NCI-H446 (cell line): ENCODE measurements at places on chromosomes 4 and X.
A peak's percentile ranks its signal among the peaks of the same experiment; 100 is the strongest.

DNA sequence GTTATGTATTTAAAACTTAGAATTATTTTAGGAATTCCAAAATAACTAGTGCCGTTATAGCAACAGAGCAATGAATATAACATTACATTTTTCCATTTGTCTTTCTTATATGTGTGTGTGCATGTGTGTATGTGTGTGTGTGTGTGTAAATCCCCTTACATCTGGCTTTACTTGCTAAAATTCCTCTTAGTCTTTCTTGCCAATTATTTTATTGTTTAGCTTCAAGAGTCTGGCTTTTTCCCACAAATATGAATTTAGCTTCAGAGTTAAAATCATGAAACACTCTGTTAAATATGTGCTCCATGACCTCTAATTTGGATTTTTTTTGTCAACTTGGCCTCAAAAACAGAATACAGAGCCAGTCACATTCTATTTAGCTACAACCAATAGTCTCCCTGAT, 18.9 kb downstream of the FGF13 start:
- DNase-seq: no peak

DNA sequence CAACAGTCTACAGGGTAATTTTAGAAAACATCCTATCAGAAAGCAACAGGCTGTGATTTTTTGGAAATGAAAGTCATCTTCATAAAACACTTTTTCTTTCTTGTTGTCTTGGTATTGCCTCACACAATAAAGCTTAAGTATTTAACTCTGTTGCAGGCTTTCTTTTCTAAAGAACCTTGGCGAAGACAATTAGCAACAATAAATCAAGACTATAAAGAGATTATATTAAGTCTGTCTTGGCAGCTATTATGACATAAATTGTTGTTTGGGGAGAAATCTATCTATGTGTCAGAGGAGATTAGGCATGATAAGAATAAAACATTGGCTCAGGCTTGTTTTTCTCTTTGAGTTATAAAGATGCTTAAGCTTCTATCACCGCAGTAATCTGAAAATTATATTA, 1774.8 kb downstream of the ARAP2 start:
- no peak for DNase-seq

DNA sequence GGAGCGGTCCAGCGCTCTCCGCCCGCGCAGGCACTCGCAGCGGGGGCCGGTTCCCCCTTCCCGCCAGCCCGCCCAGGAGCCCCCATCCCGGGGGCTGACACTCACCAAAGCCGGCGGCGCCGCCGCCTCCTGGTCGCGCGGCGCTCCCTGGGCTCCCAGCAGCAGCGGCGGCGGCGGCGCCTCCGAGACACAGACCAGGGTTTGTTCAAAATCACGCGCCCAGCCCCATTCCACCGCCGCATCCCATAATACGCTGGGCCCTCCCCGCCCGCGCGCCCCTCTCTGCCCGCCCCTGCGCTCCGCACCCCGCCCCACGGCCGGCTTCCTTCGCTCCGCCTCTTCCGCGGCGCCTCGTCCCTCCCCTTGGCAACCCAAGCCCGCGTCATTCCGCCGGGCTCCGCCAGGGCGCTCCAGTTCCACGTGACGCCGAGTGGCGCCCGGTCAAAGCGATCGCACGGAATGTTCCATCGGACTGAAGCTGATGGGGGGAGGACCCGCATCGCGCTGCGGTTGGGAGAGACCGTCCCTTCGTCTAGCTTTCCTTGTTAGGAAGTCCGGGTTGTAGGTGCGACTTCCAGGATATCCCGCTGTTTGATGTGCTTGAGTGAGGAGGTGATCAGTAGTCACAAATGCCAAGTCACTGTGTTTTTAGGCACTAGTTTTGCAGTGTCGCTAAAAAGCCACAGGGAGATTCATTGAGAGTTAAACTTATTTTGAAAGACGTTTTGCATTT, 2.2 kb upstream of the LIN54 start:
- peak; percentile 96 for DNase-seq

DNA sequence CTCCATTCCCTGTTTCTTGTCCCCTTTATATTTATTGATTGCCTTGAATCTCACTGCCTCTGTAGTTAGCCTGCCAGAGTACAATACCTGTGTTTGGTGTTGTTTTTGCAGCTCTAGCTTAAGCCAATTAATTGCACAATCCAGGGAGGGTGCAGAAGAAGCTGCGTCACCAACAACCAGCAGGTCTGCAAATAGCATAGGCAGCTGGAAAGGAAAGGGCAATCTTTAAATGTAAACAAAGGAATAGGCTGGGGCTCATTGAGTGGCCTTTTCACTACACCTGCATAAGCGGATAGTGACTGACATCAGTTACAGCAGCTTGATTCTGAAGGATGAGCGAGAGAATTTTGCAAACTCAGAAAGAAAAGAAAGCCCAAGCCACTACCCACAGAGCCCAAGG, 106.8 kb upstream of the RAI2 start:
- DNase-seq: no peak

DNA sequence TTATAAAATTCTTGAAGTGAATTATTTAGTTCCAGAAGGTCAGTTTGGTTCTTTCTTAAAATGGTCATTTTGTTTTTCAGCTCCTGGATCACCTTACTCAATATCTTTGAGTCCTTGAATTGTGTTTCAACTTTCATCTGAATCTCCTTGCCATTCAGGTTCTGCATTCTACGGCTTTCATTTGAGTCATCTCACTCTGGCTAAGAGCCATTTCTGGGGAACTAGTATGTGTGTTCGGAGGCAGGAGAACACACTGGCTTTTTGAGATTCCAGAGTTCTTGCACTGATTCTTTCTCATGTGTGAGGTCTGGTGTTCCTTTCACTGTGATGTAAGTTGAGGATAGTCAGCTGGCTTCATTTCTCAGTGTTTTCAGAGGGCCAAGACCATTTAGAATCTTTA, 708.4 kb upstream of the FRG1 start:
- no peak for DNase-seq

- DNase-seq: no peak
These were observed 13.4 kb downstream of the TBC1D9 start for GRCh38 chr4:140742838-140743193.

DNA sequence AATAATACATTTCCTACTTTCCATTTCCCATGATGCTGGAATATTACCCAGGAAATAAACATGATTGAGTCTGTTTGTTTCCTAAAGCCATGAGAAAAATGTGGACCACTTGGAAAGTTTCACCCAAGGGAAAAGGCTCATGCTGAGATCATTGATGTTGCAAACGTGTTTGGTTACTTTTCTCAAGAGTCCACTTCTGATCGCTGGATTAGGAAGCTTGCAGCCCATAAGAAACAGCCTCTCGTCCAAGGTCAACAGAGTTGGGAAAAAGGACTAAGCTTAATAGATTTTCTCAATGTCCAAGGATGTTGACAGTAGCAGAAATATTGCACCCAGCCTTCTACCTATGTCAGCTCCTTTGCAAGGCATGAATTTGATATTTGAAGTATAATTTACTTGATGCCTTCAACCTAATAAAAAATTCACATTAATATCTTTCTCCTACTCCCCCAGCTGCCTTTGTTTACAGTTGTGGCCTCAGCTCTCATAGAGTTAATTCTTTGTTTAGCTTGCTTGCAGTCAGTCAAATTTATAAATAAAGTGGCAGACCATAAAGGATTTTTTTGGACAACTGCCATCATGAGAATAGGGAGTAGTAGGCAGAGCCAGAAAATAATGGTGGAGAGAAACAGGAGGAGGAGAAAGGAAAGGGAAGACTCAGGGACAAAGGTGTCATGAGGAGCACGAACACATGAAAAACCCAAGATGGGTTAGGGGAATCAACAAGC, 65.6 kb upstream of the BLTP1 start:
- DNase-seq: no peak

GRCh38 chr4:152509595-152510225, 26.2 kb downstream of the FBXW7 start:
- no peak for DNase-seq

DNA sequence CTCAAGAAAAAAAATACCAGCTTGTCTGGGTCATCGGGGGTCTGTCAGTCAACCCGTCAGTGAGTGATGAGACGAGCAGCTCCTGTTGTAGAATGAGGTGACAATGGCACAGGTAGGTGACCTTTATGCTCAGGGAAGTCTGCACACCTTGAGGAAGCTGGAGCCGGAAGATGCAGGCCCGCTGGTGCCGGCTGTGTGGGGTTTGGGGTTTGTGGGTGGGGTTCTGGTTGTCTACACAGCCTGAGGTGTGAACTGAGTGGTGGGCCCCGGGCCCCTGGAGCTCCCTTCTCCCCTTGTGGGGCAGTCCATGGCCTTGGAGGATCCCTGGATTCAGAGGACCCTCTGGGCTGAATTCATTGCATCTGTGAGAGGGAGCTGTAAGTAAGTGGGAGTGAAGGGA, 75.5 kb downstream of the SORCS2 start:
- no peak for DNase-seq

GRCh38 chr4:42452823-42453222, 55.5 kb downstream of the SHISA3 start:
- no peak for DNase-seq

- no peak for DNase-seq
These were observed 58.2 kb downstream of the WWC2 start for GRCh38 chr4:183157215-183157614.

DNA sequence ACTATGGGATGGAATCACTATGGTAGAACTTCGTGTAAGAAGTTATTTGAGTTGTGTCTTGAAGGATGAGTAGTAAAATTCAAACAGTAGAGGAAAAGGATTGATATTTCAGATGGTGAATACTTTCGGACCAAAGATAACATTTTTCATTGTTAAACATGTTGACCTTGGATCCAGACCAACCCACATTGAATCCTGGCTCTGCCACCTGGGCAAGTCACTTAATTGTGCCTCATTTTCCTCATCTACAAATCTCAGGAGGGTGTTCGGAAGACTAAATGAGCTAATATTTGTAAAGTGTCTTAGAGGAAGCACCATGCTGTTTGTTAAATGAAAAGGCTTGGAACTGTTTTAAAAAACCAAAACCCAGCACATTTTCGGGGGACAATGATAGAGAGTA, 1.4 kb upstream of the AIFM1 start:
- no peak for DNase-seq

DNA sequence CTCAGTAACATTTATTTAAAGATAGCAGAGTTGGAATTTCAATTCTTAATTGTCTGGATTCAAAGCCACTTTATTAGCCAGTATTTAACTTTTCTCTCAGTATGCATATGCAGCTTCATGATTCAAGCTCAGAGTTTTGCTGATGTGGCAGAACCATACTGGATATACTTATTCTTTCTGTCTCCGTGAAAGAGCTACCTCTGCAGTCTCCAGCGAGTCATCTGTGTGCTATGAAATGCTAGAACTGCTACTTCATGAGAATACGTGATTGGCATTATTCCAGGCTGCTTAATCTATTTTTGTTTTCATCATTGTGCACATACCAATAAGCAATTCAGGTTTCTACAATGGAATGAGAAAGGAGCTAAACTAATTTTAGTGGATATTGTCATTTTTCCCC, 743.7 kb downstream of the C4orf33 start:
- no peak for DNase-seq

- DNase-seq: no peak
These were observed 11.3 kb downstream of the RASSF6 start for GRCh38 chr4:73608689-73609594.

- DNase-seq: no peak
These were observed 246.8 kb downstream of the QDPR start for GRCh38 chr4:17265139-17265538.

- DNase-seq: peak; percentile 65
These were observed 10.1 kb upstream of the SH3TC1 start for GRCh38 chr4:8188743-8189550.

DNA sequence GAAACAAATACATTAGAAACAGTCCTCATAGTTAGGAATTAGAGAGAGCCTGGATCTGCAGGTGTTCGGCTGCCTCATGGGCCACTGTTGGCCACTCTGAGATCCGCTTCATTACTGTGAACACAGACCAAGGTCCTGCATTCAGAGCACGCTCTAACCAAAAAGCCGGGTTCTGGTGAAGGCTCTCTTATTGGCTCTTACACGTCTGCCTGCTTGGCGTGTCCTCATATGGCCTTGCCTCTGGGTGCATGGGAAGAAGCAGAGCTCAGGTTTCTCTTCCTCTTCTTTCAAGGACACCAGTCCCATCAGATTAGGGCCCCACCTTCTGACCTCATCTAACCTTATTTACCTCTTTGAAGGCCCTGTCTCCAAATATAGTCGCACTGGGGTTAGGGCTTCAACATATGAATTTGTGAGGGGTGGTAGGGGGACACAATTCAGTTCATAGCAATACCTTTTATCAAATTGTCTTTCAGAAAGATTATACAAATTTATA, 37.1 kb upstream of the ELF2 start:
- DNase-seq: no peak

GRCh38 chrX:2504706-2505332, 4.0 kb upstream of the DHRSX start:
- DNase-seq: no peak

- DNase-seq: no peak
These were observed 9.5 kb downstream of the CLCN4 start for GRCh38 chrX:10166248-10166716.

DNA sequence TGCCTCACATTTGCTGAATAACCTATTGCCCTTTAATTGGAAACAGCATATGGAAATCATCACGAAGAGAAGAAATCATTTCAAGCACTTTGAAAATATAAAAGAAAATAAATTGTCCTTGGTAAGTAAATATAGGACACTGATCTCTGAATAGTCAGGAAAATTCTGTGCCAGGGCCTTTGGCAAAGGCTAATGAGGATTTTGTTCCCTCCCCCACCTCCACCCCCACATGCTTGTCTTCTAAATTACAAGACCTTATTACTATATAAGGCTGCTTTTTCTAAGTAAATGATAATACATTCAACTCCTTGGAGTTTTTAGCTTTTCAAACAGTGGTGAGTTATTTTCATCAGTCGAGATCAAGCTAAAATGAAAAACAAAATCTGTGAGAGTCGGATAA, 15.8 kb downstream of the SYNPO2 start:
- DNase-seq: no peak

GRCh38 chr4:112290341-112290740, 4.6 kb upstream of the TIFA start:
- no peak for DNase-seq

- DNase-seq: no peak
These were observed 169.6 kb downstream of the GASK1B start for GRCh38 chr4:158003212-158003611.

- no peak for DNase-seq
These were observed 4.1 kb downstream of the DCK start for GRCh38 chr4:70997546-70997945.

DNA sequence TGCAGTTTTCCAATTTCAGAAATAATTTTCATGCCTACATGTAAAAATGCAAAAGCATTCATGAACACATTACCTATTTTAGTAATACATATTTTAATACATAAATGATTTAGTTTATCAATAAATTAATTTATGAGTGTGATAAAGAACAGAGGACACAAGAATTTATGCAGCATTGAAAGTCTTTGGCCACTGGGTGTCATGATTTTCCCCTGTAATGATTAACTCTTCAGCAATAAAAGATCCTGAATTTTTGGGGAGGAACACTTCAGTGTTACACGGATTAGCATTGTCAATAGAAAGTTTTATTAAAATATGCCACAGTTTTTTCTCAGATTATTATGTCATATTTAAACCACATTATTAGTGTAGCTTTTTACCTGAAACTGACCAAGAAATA, 8.6 kb upstream of the VCX2 start:
- no peak for DNase-seq

DNA sequence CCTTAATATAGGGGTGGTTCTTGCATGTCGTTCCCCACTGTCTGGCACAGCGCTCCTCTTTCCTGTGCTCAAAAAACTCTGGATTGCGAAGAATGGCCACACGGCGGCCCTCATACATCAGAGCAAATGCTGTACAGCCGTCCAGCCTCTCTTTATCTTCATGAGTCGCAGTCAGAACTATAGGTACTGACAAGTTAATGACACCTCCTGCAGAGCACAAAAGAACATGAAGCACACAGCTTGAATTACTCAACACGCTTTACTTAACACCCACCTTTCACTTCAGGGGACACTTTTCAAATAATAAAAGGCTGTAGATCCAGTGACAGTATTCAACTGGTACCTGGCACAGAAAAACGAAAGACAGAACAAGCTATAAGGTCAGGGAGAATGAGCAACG, 65.3 kb downstream of the PAPSS1 start:
- DNase-seq: no peak
